ENCODE measurements at places on chromosomes 5 and 9.

DNA sequence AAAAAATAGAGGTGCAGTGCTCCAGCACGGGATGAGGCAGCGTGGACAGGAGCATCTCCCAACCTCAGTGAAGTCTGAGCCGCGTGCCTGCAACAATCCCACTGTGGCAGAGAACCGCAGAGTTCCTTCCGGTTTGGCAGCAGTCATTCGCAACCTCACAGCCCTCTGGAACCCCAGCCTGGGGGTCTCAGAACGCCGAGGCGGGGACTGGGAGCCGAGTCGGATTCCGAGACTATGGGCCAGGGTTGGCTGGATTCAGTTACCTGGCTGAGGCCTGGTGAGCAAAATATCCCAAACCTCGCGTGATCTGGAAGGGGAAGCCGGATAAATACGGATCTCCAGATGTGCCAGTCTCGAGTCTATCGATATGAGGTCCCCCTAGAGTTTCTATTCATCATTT is 27.0 kb downstream of the CDKN2A start:
- DNase-seq = no peak

DNA sequence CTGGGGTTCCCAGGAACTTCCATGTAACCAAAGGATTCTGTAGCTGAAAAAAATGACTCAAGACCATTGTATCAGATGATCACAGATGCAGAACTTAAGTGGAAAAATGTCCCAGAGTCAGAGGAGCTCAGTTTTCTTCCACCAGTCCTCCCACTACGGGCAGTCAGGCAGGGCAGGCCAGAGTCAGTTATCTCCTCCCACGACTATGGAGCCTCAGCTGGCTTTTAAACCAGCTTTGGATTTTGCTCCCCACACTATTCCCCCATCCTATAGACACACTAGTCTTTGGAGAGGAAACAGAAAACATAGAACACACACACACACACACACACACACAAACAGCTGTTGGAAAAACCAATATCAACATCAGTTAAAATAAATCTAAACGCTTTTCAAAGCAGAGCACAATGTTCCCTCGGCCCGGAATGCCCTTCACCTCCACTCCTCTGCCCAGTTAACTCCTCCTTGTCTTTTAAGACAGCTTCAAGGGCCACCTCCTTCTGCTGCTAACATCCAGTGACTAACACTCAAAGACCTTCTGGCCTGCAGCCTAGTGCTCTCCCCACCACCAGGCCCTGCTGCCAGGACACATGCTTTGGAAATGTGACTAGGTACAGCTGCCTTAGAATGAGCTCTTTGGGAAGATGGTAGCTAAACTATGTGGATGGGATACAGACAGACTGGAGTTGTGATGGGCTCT is 56.8 kb downstream of the NIPAL4 start:
- no peak for DNase-seq

- no peak for DNase-seq
These were observed 285.8 kb upstream of the MEF2C start for GRCh38 chr5:89168766-89169165.

DNA sequence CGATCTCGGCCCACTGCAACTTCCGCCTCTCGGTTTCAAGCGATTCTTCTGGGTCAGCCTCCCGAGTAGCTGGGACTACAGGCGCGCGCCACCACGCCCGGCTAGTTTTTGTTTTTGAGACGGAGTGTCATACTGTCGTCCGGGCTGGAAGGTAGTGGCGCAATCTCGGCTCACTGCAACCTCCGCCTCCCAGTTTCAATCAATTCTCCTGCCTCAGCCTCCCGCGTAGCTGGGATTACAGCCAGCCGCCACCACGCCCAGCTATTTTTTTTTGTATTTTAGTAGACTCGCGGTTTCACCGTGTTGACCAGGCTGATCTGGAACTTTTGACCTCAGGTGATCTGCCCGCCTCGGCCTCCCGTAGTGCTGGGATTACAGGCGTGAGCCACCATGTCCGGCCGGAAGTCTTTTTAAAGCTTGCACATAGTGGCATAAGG is 1.2 kb downstream of the SMC5 start:
- DNase-seq = no peak

DNA sequence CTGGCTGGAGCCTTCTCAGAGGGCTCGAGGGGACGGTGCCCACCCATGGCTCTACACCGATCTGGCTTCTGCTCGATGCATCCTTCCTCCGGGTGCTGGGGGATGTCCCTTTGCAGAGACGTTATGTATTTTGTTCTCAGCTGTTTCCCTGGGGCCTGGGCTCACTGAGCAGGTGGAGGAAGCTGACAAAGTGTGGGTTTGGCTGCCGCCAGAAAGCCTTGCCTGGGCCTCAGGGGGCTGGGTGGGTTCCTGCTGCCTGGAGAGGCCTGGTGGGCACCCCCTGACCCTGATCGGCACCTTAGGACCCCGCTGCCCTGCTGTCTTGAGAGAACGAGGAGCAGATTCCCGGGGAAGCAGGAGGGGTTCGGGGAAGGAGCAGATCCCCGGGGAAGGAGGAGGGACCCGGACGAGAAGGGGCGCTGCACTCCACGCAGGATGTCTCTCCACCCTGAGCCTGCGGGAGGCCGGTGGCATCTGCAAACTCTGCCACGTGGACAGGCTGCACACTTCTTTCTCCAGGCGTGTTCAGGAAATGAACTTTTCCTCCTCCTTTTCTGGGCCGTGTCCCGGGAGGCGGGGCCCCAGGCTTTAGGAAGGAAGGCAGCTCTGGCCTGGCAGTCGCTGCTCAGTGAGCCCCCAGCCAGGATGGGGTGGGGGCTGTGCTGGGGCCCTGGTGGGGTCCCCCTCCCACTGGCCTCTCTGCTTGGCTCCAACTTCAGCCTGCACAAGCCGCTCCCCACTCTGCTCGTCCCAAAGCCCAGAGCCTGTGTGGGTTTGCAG is 148.9 kb downstream of the RXRA start:
- DNase-seq = no peak

DNA sequence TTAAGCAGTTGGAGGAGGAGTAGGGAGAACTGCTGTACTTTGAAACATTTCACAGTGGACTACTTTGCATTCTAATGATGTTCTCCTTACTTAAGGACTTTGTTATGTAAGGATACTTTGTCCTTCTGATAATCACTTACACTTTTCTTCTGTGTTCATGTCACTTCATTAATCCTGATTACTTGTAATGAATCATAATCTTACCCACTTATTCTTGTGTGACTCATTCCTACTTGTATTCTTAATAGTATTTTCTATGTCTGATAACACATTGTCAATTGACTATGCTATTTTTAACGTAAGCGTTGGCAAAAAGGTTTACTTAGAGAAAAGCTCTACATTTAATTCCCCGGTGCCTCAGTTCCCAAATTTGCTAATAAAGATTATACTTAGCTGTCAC is 63.8 kb downstream of the GHR start:
- no peak for DNase-seq

DNA sequence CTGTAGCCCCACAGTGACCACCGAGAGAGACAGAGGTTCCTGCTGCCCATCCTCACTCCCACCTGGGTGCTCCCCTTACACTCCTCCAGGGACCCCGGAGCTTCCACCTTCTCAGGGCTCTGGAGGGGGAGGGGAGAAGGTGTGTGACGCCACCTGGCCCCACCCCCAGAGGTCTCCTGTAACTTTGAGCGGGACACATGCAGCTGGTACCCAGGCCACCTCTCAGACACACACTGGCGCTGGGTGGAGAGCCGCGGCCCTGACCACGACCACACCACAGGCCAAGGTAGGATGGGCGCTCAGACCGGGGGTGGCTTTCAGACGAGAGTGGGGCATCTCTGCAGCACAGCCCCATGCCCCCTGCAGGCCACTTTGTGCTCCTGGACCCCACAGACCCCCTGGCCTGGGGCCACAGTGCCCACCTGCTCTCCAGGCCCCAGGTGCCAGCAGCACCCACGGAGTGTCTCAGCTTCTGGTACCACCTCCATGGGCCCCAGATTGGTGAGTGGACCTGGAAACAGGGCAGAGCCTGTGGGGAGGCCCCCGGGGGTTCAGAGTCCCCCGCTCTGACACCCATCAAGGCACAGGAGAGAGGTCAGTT is 4.5 kb downstream of the MAMDC4 start:
- no peak for DNase-seq

GRCh38 chr9:101437806-101438232 is 2.2 kb upstream of the ALDOB start:
- DNase-seq = no peak

GRCh38 chr5:118529361-118530144 is 458.8 kb downstream of the DTWD2 start:
- DNase-seq = no peak

GRCh38 chr5:103477678-103478077 is 84.9 kb downstream of the NUDT12 start:
- DNase-seq = no peak

DNA sequence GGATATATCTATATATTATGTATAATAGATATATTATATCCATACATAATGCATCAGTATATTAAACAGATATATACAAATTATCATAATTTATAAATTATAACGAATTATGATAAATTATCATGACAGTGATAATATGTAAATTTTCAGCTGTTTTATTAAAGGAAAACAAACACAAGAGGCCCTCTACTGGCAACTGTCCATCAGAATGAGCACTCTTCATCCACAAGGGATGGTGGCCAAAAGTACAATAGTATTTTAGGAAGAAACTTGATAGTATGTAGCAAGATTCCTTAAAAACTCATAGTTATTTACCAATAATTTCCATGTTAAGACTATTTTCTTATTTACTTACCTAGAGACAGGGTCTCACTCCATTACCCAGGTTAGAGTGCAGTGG is 113.3 kb upstream of the LPAR1 start:
- DNase-seq = no peak

- no peak for DNase-seq
These were observed 22.1 kb upstream of the FAM13B start for GRCh38 chr5:138054847-138055558.

DNA sequence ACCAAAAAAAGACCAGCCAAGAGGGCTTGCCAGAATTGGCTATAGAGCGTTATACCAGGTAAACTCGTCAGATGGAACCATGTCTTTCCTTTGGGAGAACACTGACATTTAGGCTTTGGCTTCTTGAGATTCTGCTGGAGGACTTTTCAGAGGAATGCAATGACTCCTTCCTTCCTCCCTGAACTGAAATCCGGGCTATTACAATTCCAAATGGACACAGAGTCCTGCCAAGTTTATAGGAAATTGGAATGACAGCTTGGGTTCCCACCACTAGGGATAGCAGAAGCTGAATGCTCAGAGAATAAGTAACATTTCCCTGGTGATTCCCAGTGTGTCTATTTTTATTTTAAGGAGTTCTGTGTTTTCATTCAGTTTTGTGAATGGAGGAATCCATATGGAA is 143.0 kb downstream of the FGF1 start:
- DNase-seq = no peak

DNA sequence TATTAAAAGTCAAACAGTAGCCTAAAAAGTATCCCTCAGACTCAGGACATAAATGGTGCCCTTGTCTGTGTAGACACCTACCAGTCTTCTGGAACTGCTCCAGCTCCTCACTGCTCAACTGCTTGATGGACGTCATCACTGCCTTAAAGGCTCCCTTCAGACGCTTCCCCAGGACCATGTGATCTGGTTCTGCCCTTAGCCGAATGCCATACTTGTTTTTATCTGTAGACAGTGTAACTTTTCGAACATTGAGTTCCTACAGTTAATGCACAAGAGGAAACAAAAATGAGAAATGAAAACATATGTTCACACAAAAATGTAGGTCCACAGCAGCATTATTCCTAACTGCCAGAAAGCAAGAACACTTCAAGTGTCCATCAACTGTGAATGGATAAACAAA is 46.2 kb downstream of the IARS1 start:
- DNase-seq = no peak

- no peak for DNase-seq
These were observed 36.1 kb upstream of the SLC2A8 start for GRCh38 chr9:127360829-127361228.

DNA sequence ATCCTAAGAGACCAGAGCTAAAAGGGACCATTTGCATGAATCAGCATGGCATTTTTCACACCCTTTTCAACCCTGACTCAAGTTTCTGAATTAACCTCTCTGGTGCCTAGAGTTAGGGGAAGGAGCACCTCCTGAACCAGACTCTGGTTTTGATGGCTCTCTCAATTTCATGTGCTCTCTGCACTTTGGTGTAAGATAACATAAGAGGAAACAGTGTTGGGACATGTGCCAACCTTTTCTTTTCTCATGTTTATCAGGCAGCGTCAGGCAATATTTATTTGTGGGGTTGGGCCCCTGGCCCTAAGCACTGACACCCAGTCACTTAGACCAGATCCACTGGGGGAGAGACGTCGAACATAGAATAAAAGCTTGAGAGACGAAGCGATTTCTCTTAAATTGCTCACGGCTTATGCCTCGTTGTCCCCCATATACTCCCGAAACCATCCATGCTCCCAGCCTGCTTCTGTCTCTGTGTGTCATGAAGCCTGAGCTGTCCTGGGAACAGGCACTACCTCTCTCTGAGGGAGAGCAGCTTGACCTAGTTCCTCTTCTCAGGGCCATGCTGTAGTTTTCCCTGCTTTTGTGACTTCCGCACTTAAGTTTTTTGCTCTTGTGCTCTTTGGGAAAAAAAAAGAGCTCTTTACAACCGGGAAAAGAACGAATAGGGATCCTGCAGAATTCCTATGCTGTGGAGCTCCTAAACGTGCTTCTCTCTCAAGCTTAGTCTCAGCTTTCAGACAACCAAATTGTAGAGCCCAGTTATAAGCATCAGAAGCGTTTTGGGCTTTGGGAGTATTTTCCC is 195.7 kb downstream of the NR3C1 start:
- no peak for DNase-seq

All from stimulated activated CD8-positive, alpha-beta memory T cell treated with anti-CD3 and anti-CD28 coated beads, Interleukin-4, amount 100 ng/mL, for 1 hour (primary cell).